ENCODE measurements at places on chromosomes 13 and 19. TPM values are rescaled to one million over a fixed set of nuclear protein-coding genes. Genes with fewer than 3 reads are reported as not detected.

DNA sequence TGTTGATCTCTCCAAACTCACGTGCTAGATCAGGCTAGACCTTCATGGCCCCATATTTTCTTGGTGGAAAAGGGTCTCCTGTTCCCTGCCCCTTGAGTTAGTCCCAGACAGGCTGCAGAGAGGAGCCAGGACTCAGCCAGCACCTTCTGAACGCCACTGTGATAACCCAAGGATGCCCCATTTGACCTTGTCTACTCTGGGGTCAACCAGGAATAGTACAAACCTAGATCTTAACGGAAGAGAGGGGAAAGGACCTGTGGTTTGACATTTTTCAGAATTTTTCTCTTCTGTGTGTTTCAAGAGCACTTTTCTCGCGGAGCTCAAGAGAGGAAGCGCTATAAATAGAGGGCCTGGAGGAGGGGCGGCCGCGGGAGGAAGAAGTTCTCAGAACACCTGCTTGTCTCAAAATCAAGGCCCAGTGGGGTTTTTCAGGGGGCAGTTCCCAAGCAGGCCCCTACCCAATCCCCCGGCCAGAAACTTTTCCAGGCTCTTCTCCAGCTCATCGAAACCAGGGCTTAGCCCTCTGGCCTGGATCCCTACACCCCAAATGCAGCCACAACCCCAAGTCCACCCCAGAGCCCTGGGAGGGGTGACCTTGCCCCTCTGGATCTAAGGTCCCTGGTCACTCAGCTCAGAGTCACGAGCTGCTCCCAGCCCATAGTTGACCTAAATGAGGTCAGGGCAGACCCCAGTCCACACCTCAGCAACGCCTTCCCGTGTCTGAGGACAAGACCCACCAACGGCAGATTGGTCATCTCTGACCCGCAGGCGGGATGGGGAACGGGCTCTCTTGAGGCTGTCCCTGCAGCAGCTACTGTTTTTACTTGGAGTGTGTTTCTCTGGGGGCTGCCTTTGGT lies 75.6 kb upstream of the TM9SF2 start:
- peak; percentile 50 for DNase-seq

GRCh38 chr13:94210816-94211215 lies 268.7 kb downstream of the DCT start:
- no peak for DNase-seq

GRCh38 chr13:96771486-96772367 lies 222.5 kb downstream of the OXGR1 start:
- no peak for DNase-seq

DNA sequence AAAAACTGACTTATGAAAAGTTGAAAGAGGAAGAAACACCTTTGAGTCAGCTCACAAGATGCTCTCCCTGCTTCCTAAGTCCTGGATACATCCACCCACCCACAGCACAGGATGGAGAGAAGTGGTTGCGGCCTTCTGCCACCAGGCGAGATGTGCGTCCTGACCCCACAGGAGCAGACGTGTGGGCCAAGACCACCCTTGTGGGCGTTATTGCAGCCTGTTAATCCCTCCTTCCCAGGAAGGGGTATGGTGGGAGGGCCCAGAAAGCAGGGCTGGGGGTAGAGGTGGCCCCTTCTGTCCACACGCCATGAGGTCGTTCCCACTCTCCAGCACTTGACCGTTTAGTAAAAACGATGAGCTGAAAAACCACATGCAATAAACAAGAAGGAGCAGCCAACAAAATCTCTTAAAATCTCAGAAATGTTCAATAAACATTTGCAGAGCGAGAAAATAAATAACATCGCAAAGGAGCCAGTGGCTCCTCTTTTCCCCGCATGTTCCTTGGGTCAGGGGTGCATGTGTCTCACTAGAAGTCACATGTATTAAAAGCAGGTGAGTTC lies 2.4 kb upstream of the AKAP8L start:
- DNase-seq = no peak

- peak; percentile 61 for DNase-seq
These were observed 89.5 kb downstream of the ARHGEF7 start for GRCh38 chr13:111204438-111205177.

- peak; percentile 1 for DNase-seq
These were observed 56.6 kb downstream of the CEBPG start for GRCh38 chr19:33429891-33430673.

DNA sequence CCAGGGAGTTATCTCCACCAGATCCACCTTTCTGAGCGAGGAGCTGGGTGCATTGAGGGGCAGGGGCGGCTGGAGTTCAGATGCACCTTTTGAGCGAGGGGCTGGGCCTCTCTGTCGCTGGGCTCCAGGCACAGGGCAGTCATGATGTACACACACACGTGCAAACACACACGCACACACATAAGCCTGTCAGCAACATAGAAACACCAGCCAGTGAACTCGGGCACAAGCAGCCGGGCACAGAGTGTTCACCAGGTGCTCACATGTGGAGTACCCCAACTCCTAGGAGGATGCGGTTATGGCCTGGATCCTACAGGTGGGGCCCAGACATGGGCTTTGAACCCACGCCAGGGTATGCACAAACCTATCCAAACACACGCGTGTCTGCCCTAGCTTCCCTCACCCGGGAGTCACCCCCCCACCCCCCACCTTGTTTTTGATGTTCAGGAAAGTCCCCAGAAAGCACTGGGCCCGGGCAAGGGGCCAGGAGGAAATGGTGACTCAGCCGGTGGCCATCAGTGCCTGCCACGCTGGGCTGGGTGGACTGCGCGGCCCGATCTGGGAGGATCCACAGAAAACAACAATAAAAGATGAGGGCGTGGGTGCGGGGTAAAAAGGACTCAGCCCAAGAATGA lies 13.3 kb downstream of the ARRDC2 start:
- DNase-seq = peak; percentile 67

GRCh38 chr19:19274716-19275565 lies 1.8 kb upstream of the TM6SF2 start:
- DNase-seq = no peak

GRCh38 chr13:24124789-24125476 lies 35.6 kb upstream of the SPATA13 start:
- no peak for DNase-seq

DNA sequence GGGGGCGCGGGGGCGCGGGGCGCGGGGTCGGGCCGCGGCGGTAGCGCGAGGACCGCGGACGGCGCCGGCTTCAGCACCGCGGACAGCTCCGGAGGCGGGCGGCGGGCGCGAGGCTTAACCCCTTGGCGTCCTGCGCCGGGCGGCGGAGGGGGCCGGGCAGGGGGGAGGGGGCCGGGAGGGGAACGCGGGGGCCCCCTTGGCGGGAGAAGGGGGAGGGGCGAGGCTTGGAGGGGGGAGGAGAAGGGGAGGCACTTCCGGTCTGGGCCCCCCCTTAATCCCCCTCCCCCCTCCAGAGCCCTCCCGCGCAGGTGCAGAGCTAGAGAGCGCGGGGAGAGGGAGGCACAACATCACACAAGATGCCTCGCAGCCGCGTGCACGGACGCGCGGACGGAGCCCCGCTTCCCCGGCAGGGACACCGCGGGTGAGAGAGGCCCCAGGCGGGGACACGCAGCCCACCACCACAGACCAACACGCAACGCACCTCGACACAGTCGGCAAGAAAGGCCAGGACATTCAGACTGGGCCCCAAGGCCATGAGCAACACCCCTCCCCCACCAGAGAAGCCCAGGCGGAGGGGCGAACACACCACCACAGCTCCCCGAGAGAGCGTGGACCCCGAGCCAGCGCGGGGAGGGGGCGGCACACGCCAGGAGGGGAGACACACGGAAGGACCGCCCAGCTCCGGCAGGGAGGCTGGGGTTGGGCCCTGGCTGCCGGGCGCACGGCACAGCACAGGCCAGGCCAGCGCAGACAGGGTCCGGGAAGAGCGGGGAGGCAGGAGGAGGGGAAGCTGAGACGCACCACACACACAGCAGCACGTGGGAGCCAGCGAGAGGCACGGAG lies 24.1 kb downstream of the SHANK1 start:
- DNase-seq = peak; percentile 9

GRCh38 chr19:34231439-34231838 lies 22.9 kb upstream of the GARRE1 start:
- DNase-seq = no peak

- DNase-seq = peak; percentile 14
These were observed 13.2 kb downstream of the LNX2 start for GRCh38 chr13:27607125-27607524.

- no peak for DNase-seq
These were observed 1.1 kb upstream of the PLVAP start for GRCh38 chr19:17378271-17378670.

GRCh38 chr13:59413126-59413525 lies 750.6 kb downstream of the DIAPH3 start:
- DNase-seq = no peak

- no peak for DNase-seq
These were observed 10.5 kb downstream of the PEAK3 start for GRCh38 chr19:2271234-2272103.

GRCh38 chr13:67505376-67505775 lies 275.2 kb upstream of the PCDH9 start:
- no peak for DNase-seq

DNA sequence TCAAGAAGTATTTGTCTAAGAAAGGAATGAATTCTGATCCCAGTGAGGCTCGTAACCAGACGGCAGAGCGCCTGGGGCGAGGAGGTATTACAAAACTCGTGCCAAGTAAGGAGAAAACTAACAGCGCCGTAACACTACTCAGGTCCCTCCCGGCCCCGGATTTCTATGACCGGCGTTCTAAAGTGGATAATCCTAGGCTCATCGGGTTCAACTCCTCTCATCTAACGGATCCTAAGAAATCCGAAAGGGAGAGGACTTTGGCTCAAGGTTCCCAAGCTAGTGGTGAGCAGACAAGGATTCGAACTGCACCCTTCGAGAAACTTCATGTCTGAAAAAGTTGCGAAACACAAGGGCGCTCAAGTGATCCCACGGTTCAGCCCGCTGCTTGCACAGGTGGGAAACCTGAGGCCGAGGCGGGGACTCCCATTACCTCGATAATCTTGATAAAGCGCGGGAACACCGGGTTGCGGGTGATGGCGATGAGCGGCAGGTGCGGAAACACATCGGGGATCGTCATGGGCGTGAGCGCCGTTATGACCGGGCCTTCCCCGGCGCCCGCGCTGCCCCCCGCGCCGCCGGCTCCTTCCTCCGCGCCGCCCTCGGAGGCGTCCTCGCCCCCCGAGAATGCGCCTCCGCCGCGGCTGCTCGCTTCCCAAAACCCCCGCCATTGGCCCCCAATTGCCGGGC lies 529 bp downstream of the LONP1 start:
- DNase-seq = peak; percentile 21

DNA sequence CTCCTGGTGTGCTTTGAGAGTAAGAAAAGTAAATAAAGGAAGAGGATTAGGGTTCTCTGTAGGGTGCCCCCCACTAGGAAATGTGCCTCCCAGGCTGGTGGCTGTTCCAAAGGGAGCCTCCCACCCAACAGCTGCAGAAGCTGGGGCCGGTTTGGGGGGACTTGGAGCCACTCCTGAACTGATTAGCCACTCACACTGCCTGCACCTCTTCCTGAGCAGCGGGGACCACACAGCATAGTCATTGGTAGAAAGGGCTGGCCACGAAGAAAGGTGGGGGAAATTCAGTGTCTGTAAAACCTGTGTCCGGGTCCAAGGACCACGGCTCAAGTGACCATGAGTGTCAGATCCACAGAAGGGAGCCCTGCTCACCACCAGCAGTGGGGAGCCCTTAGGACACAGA lies 55.6 kb downstream of the SPACA7 start:
- no peak for DNase-seq

DNA sequence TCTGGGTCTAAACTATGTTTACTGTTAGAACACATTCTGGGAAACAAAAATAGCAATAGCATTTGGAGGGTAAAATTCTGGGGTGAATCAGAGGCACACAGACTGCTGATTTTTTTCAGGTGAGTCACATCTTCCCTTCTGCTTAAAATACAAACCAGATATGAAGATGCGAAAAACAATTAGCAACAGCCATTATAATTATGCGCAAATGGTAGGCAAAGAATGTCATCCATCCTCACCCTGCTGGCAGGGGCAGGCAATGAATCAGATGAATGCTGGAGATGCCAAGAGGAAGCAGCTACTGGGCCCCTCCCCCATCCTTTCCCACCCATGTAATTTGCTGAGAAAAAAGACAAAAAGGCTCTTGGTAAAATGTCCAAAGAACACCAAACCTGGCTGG lies 282.9 kb downstream of the KLF5 start:
- DNase-seq = no peak

DNA sequence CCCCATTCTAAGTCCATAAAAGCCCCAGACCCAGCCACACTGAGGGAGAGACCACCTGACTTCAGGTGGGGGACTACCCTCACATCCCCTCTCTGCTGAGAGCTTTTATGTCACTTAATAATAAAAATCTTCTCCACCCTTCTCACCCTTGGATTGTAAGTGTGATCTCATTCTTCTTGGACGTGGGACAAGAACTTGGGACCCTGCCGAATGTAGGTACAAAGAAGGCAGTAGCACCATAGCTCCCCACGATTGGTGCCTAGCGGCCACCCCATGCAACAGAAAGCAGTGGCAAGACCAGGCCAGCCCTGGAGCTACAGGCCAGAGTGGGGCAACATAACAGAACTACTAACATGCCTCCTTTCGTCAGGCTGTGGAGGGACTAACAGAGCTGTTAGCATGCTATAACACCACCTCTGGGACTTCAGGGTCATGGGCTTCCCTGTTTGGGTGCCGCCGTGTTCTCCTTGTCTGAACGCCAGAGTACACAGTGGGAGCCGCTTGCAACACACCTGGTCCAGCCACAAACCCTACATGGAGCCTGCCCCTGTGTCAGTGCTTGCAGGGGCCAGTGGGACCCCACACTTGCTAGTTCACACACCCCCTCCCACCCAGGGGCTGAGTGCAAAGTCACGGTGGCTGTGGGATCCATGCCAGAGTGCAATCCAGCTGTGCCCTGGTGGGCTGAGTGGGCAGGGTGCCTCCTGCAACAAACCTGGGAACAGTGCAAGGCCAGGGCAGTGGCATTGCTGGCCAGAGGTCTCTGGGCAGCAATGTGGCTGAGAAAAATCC lies 5.2 kb upstream of the FBXO17 start:
- no peak for DNase-seq

GRCh38 chr19:4369888-4370260 lies 26.5 kb downstream of the MPND start:
- DNase-seq = peak; percentile 29

- DNase-seq = no peak
These were observed 46.3 kb downstream of the ZNF724 start for GRCh38 chr19:23203841-23204344.

KASH5 gene
- total RNA-seq = not detected

CACNG6 gene
- total RNA-seq = not detected

LRRC63 gene
- 0.11 TPM for total RNA-seq

ZNF441 gene
- total RNA-seq = 56.4 TPM

B3GNT8 gene
- 2.4 TPM for total RNA-seq

STOML3 gene
- total RNA-seq = not detected

CPT1C gene
- total RNA-seq = 3.9 TPM

AKT2 gene
- total RNA-seq = 166 TPM

ASF1B gene
- total RNA-seq = 0.83 TPM

LILRB3 gene
- 15.7 TPM for total RNA-seq

DIRAS1 gene
- 0.27 TPM for total RNA-seq

KCNK6 gene
- 4.4 TPM for total RNA-seq

C1QTNF9B gene
- total RNA-seq = not detected

ZSWIM9 gene
- 5.5 TPM for total RNA-seq

F10 gene
- 9.2 TPM for total RNA-seq

SHISA2 gene
- total RNA-seq = 92.7 TPM

CIC gene
- total RNA-seq = 56.4 TPM

Measured in thyroid gland (tissue), 4 donors.